ENCODE measurements at places on chromosomes 1 and 21. TPM values are rescaled to one million over a fixed set of nuclear protein-coding genes. Genes with fewer than 3 reads are reported as not detected.

GRCh38 chr1:84742653-84743052, 52.4 kb upstream of the SSX2IP start:
- H3K4me1 ChIP-seq: no peaks in the 10 kb centered on the region
- H3K36me3 ChIP-seq: no peaks in the 10 kb centered on the region
- no peaks in the 10 kb centered on the region for H3K27me3 ChIP-seq
- no peak overlapping the region for H3K27ac ChIP-seq

GRCh38 chr1:91604632-91605031, 104.0 kb downstream of the CDC7 start:
- H3K27ac ChIP-seq: no peak overlapping the region
- no peaks in the 10 kb centered on the region for H3K27me3 ChIP-seq
- no peaks in the 10 kb centered on the region for H3K36me3 ChIP-seq

OR2T29 gene
- not detected for polyA plus RNA-seq

FAM177B gene
- 3.3 TPM for polyA plus RNA-seq

GRCh38 chr1:159171254-159171687, at the start of gene CADM3:
CADM3 (plus strand) TSS chr1:159171615; CDS start chr1:159171766, 151 bp downstream.
- DNase-seq: no peak
- no peaks in the 10 kb centered on the region for H3K4me1 ChIP-seq
- H3K36me3 ChIP-seq: no peaks in the 10 kb centered on the region
- H3K27ac ChIP-seq: no peak within 1 kb of the TSS
- H3K4me3 ChIP-seq: no peak within 1 kb of the TSS

SLC1A7 gene
- 0.25 TPM for polyA plus RNA-seq

DNA sequence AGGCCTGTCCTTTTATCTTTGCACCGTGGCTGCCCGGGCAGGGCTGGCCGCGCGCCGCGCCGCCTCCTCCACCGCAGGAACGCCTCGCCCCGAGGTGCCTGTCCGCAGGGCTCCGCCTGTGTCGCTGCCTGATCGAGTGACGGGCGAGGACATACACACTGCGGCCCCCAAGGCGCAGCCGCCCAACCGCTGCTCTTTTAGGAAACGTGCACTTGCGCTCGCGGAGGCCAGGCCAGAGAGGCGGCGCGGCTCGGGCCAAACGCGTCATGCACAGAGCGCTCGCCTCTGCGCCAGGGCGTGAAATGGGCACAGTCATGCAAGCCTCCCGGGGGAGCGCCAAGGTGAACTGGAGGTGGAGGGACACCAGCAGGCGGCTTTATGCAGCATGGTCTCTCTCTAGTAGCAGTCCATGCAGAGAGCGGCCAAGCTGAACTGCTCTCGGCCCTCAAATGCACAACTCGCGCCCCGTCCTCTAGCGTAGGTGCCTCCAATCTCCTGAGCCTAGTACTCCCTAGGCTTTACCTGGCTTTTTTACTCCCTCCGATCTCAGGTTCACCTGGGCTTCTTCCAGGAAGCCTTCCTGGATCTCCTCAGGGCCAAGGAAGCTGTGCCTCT, 12.9 kb downstream of the TRABD2B start:
- H3K4me3 ChIP-seq: no peak overlapping the region
- H3K36me3 ChIP-seq: no peaks in the 10 kb centered on the region
- no peak overlapping the region for H3K27ac ChIP-seq

DNA sequence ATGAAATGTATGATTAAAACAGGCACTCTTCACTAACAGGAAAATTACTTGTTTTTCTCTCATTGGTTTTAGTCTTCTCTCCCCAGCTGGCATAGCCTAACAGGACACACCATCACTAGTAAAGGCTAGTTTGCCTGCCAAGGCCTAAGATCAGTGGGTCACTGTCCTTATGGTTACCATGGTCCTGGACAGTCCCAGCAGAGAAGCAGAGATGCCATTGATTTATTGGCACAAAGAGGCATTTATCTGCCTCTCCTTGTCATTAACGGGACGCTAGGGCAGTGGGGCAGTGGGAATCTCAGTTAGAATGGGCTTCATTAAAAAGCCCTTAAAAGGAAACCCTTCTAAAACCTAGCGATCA, 13.9 kb downstream of the CD247 start:
- H3K27ac ChIP-seq: no peak overlapping the region
- no peaks in the 10 kb centered on the region for H3K36me3 ChIP-seq
- no peak for DNase-seq
- no peak overlapping the region for H3K4me3 ChIP-seq
- H3K27me3 ChIP-seq: no peaks in the 10 kb centered on the region

GRCh38 chr21:36155603-36156338, 853 bp upstream of the DOP1B start:
- no peaks in the 10 kb centered on the region for H3K4me1 ChIP-seq
- H3K4me3 ChIP-seq: peak overlapping the region; percentile 51
- H3K27ac ChIP-seq: no peak overlapping the region
- no peaks in the 10 kb centered on the region for H3K27me3 ChIP-seq

GRCh38 chr21:37445228-37445627, 78.7 kb downstream of the DYRK1A start:
- H3K36me3 ChIP-seq: no peaks in the 10 kb centered on the region
- H3K27ac ChIP-seq: no peak overlapping the region
- H3K4me1 ChIP-seq: peaks cover 4% of the 10 kb centered on the region
- no peak overlapping the region for H3K4me3 ChIP-seq

SELE gene
- polyA plus RNA-seq: 0.18 TPM

PFKFB2 gene
- polyA plus RNA-seq: 6.0 TPM

DNA sequence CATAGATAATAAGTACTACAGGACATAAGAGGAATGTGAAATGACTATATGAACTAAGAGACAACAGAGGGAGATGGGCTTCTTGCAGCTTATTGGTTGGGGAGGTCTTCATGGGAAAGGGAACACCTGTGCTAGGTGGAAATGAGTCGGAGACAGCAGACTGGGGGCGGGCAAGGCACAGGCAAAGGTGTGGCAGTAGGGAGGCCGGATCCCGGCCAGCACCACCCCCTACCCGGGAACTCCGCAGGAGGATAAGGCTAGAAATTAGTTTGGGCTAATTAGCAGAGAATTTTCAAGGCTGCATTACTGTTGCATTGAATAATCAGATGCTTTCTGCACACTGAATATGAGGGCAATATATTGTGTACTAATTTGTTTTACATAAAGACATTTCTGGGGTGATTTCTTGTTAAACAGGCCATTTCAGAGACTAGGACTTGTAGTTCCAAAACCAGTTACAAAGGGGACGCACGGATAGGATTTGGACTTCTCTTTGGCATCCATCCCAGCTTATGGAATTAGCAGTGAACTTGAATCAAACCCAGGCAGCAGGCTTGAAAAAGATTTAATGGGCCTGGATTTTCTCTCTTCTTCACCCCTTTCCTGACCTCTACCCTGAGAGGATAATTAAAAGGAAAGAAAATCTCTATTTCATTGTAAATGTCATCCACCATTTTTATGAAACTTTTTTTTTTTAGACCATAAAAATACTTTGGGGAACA, 2.2 kb upstream of the HUNK start:
- no peak overlapping the region for H3K4me3 ChIP-seq
- no peaks in the 10 kb centered on the region for H3K27me3 ChIP-seq
- H3K36me3 ChIP-seq: no peaks in the 10 kb centered on the region
- DNase-seq: no peak
- no peak overlapping the region for H3K27ac ChIP-seq

- H3K4me1 ChIP-seq: no peaks in the 10 kb centered on the region
- no peak for DNase-seq
- no peaks in the 10 kb centered on the region for H3K27me3 ChIP-seq
- no peaks in the 10 kb centered on the region for H3K36me3 ChIP-seq
- no peak overlapping the region for H3K4me3 ChIP-seq
These were observed 47.2 kb upstream of the PRMT6 start for GRCh38 chr1:107009281-107009680.

GRCh38 chr1:37919277-37919676, 27.6 kb downstream of the INPP5B start:
- no peaks in the 10 kb centered on the region for H3K4me1 ChIP-seq
- no peak for DNase-seq
- H3K27ac ChIP-seq: no peak overlapping the region
- H3K36me3 ChIP-seq: no peaks in the 10 kb centered on the region

FLG2 gene
- not detected for polyA plus RNA-seq

- DNase-seq: peak; percentile 76
- H3K36me3 ChIP-seq: no peaks in the 10 kb centered on the region
- H3K27me3 ChIP-seq: no peaks in the 10 kb centered on the region
- H3K4me1 ChIP-seq: no peaks in the 10 kb centered on the region
- H3K4me3 ChIP-seq: no peak overlapping the region
- no peak overlapping the region for H3K27ac ChIP-seq
These were observed 42.3 kb downstream of the LACTBL1 start for GRCh38 chr1:22930240-22930912.

HLX gene
- 3.8 TPM for polyA plus RNA-seq

C1orf87 gene
- 0.38 TPM for polyA plus RNA-seq

DNA sequence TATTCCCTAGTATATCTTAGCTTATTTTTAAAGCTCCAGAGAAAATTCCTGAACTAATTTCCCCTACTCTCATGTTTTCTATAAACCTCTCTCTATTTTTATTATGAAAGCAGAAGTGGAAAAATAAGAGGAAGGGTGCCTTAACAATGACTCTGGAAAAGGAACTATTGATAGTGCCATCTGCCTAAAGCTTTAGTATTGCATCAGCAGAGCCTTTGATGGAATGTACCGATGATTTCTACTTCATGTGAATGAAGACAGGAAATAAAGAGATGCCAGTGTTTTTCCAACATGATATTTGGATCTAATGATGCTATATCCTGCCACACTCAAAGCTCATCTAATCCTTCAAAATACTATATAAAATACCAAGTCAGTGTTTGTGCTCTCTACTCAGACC, 35.1 kb downstream of the TNFSF18 start:
- DNase-seq: no peak
- H3K36me3 ChIP-seq: no peaks in the 10 kb centered on the region
- no peaks in the 10 kb centered on the region for H3K4me1 ChIP-seq
- H3K27ac ChIP-seq: no peak overlapping the region

GRCh38 chr1:164787834-164788231, 228.8 kb downstream of the PBX1 start:
- DNase-seq: no peak
- H3K27me3 ChIP-seq: no peaks in the 10 kb centered on the region
- no peak overlapping the region for H3K27ac ChIP-seq

- no peaks in the 10 kb centered on the region for H3K27me3 ChIP-seq
- H3K36me3 ChIP-seq: no peaks in the 10 kb centered on the region
- no peaks in the 10 kb centered on the region for H3K4me1 ChIP-seq
- H3K4me3 ChIP-seq: no peak overlapping the region
These were observed 31.1 kb upstream of the ZBTB40 start for GRCh38 chr1:22420455-22421053.

- DNase-seq: peak; percentile 92
- peak overlapping the region; percentile 89 for H3K27ac ChIP-seq
- H3K4me1 ChIP-seq: peaks cover 6% of the 10 kb centered on the region
- peaks cover 2% of the 10 kb centered on the region for H3K36me3 ChIP-seq
These were observed 10.1 kb downstream of the HSPG2 start for GRCh38 chr1:21926814-21927532.

DNA sequence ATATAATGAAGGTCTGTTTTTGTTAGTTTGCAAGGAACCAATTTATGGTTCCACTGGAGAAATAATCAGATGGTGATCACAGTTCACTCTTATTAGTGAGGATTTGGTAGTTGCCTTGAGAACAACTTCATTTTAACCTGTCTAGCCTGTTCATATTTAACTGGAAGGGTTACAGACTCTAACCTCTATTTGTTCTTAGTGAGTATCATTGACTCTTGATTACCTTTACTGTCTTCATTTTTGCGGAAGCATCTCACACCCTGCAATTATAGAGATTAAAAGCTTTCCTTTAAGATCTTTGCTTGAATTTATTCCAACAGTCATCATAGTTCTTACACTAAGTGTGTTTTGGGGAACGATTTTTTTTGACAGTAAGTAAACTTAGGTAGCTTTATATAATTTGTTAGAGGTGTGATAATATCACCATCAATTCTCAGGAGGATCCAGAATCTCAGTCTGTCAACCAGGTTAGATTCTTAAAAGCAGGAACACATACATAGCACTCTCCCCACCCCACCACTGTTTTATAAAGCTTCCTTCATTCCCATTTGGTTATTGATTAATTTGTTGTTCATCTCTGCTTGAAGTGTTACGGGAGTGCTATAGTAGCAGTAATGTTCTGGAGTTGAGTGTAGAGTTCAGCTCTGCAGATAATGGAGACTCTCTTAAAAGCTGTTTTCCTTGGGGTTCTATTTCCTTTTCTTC, 30.1 kb downstream of the B3GALT2 start:
- DNase-seq: no peak
- H3K27ac ChIP-seq: no peak overlapping the region
- no peak overlapping the region for H3K4me3 ChIP-seq
- no peaks in the 10 kb centered on the region for H3K4me1 ChIP-seq
- no peaks in the 10 kb centered on the region for H3K27me3 ChIP-seq

POMGNT1 gene
- 17.8 TPM for polyA plus RNA-seq

CPLANE2 gene
- 3.2 TPM for polyA plus RNA-seq

DNA sequence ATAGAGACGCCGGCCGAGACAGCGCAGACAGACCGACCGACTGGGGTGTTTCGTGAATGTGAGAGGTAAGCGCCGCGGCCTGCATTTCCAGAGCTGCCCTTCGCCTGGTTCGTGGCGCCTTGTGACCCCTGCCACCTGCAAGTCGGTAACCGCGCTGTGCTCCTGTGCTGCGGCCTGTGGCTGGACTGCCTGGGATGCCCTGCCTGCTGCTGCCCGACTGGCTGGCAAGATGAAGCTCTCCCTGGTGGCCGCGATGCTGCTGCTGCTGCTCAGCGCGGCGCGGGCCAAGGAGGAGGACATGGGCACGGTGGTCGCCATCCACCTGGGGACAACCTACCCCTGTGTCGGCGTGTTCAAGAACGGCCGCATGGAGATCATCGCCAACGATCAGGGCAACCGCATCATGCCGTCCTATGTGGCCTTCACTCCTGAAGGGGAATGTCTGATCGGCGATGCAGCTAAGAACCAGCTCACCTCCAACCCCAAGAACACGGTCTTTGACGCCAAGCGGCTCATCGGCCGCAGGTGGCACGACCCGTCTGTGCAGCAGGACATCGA, 150.8 kb downstream of the RRAGC start:
- H3K27me3 ChIP-seq: no peaks in the 10 kb centered on the region
- H3K36me3 ChIP-seq: no peaks in the 10 kb centered on the region
- H3K27ac ChIP-seq: no peak overlapping the region
- H3K4me1 ChIP-seq: no peaks in the 10 kb centered on the region
- H3K4me3 ChIP-seq: no peak overlapping the region

- H3K27me3 ChIP-seq: no peaks in the 10 kb centered on the region
- H3K4me1 ChIP-seq: no peaks in the 10 kb centered on the region
- no peak for DNase-seq
- H3K36me3 ChIP-seq: no peaks in the 10 kb centered on the region
- H3K27ac ChIP-seq: no peak overlapping the region
These were observed 466.2 kb upstream of the PBX1 start for GRCh38 chr1:164092603-164093353.

COL16A1 gene
- 358 TPM for polyA plus RNA-seq

BRINP3 gene
- 0.25 TPM for polyA plus RNA-seq

- peak overlapping the region; percentile 93 for H3K27ac ChIP-seq
- no peak for DNase-seq
- peak overlapping the region; percentile 90 for H3K4me3 ChIP-seq
- H3K36me3 ChIP-seq: no peaks in the 10 kb centered on the region
- H3K4me1 ChIP-seq: no peaks in the 10 kb centered on the region
These were observed 539 bp downstream of the ANP32E start for GRCh38 chr1:150235294-150235851.

- H3K4me3 ChIP-seq: no peak overlapping the region
- no peak for DNase-seq
- no peaks in the 10 kb centered on the region for H3K36me3 ChIP-seq
- H3K4me1 ChIP-seq: no peaks in the 10 kb centered on the region
- H3K27me3 ChIP-seq: no peaks in the 10 kb centered on the region
These were observed 14.9 kb downstream of the SELL start for GRCh38 chr1:169696273-169697100.

FHAD1 gene
- not detected for polyA plus RNA-seq

GRCh38 chr1:147072482-147073432, 99.5 kb downstream of the PRKAB2 start:
- no peak overlapping the region for H3K4me3 ChIP-seq
- H3K27me3 ChIP-seq: no peaks in the 10 kb centered on the region
- H3K4me1 ChIP-seq: no peaks in the 10 kb centered on the region
- H3K36me3 ChIP-seq: no peaks in the 10 kb centered on the region
- no peak for DNase-seq
